ENCODE measurements at places on chromosomes 7 and 10.

- no peak for DNase-seq
These were observed 196.0 kb upstream of the GRB10 start for GRCh38 chr7:50978633-50979215.

- no peak for DNase-seq
These were observed 337.6 kb downstream of the FRMD4A start for GRCh38 chr10:13993169-13993568.

DNA sequence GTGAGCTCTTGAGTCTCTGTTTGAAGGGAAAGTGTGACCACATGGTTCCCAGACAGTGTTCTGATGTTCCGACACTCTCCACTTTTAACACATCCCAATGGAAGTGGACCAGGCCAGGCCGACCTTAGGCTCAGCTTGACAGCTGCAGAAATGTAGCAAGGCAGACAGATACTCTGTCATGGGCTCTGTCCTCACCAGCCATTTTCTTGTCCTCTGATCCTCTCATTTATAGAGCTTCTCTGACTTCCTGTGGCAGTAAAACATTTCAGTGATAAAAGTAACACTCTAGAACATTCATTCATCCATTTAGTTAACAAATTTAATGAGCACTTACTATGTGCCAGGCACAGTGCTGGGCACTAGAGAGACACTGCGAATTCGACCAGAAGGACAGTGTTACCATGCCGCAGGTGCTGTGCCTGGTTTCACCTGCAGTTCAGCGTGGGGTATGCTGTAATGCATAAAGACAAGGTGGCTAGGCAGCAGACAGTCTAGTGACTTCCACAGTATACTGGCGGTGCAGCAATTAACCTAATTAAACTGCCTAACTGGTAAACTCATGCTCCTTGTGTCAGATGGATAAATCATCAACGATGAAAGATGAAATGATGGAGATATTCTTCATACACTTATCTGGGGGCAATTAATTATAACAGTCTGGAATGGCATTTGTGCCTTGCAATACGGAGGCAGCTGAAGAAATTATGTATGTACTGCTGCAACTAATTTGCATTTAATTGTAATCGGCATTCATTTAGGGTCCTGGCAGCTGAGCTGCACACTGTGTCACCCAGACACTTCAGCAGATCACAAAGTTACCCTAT is 188.1 kb downstream of the NRP1 start:
- no peak for DNase-seq

DNA sequence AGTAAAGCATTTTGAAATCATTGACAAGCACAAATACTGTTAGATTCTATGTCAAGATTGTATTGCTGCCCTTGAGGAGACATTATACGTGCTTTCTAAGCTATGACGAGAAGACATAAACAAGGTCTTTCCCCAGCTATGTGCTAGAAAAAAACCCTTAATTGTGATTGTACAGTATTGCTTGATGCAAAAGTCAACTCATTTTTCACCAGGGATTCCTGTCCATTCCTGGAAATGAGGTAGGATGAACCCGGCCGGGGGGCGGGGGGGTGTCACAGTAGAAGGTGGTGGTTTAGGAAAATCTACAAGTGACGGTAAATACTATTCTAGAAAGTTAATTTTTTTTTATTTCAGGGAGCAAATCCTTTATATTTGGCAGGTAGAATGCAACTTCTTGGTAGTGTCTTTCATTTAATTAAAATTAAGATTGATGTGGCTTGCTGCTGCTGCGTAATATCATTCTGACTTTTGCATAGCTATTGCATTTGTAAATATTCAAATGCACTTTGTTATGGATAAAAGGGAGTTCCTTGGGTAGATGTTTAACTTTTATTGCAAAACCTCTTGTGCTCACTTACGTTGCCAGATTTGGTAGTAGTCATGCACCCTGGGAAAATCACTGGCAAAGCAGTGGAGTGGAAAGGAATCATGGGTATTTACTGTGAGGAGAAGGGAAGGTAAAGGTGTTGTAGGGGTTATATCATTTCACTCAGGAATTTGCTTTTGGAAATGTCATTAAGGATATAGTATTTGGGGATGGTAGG is 164.4 kb upstream of the PRPS1L1 start:
- DNase-seq: no peak

DNA sequence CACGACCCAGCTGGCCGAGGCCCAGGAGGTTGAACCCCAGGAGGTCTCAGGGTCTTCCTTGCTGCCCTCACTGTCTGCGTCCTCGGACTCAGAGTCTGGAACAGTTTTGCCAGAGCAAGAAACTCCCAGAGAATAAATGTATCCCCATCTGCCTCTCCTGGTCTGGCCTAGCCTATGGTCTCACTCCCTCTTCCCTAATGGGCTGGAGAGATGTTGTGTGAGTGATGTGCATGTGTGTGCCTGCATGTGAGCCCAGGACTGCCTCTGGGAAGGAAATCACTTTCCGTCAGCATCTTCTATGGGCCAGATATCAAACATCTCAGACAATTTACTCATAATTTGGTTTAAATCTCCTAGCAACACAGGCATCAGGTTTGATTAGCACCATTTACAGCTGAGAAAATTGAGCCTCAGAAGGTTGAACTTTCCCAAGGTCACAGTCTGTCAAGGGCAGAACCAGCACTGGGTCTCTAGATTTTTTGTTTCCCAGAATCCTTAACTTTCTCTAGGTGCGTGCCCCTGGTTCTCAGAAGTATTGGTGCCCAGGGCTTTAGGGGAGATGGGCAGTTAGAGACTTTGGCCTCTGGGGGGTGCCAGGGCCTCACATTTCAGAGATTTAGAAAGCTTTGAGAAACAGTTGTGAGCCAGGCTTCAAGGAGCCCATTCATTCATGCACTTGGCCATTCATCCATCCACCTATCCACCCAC is 4.9 kb downstream of the TMEM270 start:
- DNase-seq: no peak

DNA sequence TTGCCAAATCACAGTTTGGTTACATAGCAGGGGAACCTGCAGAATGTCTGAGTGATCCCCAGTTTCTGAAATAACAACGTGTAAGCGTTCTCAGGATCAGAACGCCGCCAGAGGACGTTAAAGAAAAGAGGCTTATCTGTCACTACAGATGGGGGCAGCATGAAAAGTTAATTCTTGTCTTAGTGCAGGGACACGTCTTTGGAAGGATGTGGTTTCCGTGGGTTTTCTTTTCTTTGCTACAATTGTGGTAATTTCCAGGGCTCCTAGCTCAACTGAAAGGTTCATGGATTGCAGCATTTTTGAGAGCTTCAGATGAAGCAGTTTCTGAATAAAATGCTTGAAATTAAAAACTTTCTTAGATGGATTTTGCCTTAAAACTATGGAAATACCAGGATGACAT is 106.6 kb downstream of the PRKCQ start:
- no peak for DNase-seq

- no peak for DNase-seq
These were observed 195.7 kb downstream of the TCERG1L start for GRCh38 chr10:131115801-131116200.

GRCh38 chr7:21605008-21605585 is 62.3 kb downstream of the DNAH11 start:
- DNase-seq: no peak

GRCh38 chr7:35254496-35255442 is 869 bp upstream of the TBX20 start:
- no peak for DNase-seq

DNA sequence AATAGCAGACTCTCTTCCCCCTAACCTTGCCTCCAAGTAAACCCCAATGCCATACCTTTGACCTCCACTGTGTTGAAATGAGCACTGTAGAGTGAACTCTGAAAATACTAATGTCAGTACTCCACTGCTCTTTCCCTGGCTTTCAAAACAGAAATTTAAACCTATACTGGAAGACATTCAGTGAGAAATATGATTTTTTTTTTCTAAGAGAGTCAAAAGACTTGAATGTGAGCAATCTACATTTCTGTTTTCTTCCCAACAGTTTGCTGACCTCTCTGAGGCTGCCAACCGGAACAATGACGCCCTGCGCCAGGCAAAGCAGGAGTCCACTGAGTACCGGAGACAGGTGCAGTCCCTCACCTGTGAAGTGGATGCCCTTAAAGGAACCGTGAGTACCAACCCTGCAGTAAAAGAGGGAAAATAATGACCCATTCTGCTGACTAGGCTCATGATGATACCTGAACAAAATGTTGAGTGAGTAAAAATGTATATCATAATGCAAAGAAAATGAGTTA is 6.4 kb downstream of the VIM start:
- no peak for DNase-seq

DNA sequence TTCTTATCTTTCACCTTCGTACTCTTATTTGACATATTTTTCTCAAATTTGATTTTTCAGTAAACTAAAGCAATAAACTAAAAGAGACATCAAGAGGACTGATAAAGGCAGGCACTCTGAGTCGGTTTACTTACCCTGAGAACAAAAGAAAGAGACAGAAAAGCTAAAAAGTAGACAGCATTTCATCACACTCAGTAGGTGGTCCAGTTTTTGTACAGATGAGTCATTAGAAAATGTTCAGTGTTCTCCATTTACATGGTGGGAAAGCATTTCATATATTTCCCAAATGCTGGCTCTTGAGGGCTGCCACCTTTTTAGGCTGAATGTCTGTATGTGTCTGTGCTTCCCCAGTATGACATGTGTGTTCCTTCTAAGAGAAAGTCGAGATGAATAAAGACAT is 52.7 kb downstream of the NHLRC2 start:
- DNase-seq: no peak

GRCh38 chr10:94123258-94123995 is 129.7 kb downstream of the PLCE1 start:
- DNase-seq: no peak

DNA sequence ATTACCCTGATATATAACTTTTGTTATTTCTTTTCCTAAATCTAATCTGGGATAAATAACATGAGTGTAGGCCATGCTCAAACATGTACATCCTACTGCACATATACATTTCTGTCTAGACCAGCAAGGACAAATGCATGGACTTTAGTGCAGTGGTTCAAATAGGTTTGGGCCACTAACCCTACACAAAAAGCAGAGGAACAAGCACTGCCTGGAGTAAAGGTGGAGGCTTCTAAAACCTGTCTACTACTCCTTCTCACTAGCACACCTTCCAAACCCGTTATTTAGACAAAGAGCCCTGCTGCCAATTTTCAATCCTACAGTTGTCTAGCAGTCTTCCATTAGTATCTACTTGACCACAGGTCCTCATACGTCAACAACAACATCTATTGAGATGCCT is 34.8 kb downstream of the SGCE start:
- DNase-seq: no peak

- DNase-seq: no peak
These were observed 108.7 kb upstream of the DGKB start for GRCh38 chr7:15011289-15011688.

- no peak for DNase-seq
These were observed 38.6 kb downstream of the RSBN1L start for GRCh38 chr7:77734659-77735421.

GRCh38 chr7:2616387-2617324 is 15.1 kb upstream of the TTYH3 start:
- DNase-seq: no peak

GRCh38 chr7:3154881-3155494 is 111.3 kb upstream of the CARD11 start:
- peak; percentile 44 for DNase-seq

GRCh38 chr10:33270971-33271370 is 63.5 kb downstream of the NRP1 start:
- no peak for DNase-seq

GRCh38 chr10:49628599-49628998 is 14.8 kb downstream of the CHAT start:
- DNase-seq: no peak

DNA sequence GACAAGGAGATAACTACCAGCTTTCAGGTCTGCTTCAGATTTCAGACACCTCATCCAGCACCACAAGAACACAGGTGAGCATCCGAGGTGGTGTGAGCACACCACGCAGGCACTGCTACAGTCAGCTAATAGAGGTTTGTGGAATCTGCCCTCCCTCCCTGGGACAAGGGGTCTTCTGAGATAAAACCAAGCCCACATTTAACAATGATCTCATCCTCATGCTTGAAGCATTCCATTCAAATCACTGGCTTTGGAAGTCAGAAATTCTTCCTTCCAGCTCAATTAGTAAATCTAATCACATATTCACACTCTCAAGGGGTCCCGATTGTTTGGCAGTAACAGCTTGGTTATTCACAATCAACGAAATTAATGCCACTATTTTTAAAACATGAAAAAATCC is 331.4 kb downstream of the ELMO1 start:
- DNase-seq: no peak

DNA sequence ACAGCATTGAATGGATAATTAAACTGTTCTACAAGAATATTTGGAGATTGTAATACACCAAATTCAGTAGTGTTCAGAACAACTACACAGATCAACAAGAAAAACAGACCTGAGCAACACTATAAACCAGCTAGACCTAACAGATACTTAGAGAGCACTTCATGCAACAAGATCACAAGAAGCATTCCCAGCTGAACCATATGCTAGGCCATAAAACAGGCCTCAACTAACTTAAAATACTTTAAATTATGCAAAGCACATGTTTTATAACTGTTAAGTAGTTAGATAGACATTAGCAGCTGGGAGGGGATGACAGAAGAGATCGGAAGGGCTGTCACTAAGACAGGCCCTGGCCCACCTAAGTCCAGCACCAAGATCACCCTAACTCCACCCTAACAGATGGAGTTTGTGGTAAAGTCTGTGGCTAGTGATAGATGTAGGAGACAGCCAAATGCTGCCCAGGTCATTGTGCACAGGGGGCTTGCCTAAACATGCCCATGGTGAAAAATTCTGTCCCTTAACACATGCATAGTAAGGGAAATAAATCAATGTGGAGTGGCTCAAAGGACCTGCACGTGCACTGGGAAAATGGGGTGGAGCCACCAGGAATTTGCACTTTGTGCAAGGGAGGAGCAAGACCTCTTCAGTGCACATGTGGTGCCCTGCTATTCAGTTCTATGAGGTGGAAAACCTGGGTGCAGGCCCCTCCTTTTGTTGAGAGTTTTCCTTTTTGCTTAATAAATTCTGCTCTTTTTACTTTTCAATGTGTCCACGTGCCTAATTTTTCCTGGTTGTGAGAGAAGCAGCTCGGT is 567.8 kb upstream of the NRG3 start:
- DNase-seq: no peak

DNA sequence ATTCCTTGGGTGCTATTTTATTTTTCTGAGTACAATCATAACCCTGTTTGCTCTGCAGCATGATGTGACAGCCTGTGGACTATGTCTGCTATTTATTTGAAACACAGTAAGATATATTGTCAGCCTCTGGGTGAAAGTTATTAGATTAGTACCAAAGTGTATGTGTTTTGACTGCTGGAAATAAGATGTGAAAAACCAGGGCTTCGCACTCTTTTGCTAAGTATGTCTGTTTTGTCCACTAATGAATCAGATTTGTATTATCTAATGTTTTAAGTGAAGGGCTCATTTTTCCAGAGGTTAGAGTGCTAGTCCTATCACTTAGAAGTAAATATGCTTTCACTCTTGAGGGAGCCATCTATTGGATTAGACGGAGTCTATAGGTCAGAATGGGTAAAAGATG is 569.8 kb upstream of the FZD8 start:
- DNase-seq: no peak

GRCh38 chr7:101108330-101108857 is 18.5 kb upstream of the SERPINE1 start:
- no peak for DNase-seq

GRCh38 chr10:94133239-94133638 is 139.5 kb downstream of the PLCE1 start:
- DNase-seq: no peak

All from stimulated activated CD4-positive, alpha-beta T cell treated with anti-CD3 and anti-CD28 coated beads, Interleukin-12 subunit alpha, Interleukin-12 subunit beta, amount 100 ng/mL, for 24 hours (primary cell).